ENCODE measurements at places on chromosomes 2 and 18.

DNA sequence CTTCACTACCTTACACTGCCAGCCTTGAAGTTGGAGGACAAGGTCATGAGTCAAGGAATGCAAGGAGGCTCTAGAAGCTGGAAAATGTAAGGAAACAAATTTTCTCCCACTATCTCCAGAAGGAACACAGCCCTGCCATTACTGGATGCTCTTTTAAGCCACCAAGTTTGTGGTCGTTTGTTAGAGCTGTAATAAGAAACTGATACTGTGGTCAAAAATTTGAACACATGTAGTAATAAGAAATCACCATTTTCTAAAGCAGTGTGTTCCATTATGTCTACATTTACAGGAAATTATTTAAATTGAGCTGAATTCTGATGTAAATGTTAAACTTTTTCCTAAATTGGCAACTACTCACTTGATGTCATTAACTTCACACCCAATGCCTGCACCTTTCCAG lies 729.0 kb downstream of the KCNJ3 start:
- no peak for DNase-seq

GRCh38 chr2:58291726-58292438 lies 50.8 kb upstream of the FANCL start:
- no peak for DNase-seq

GRCh38 chr2:157747695-157748370 lies 119.2 kb upstream of the ACVR1C start:
- peak; percentile 18 for DNase-seq

- no peak for DNase-seq
Observed at GRCh38 chr2:61969376-61969775, 63.9 kb downstream of the COMMD1 start.

- DNase-seq = no peak
Observed at GRCh38 chr18:78496079-78496478, 483.5 kb upstream of the SALL3 start.

- DNase-seq = no peak
Observed at GRCh38 chr2:114609801-114610200, 167.4 kb downstream of the DPP10 start.

- no peak for DNase-seq
Observed at GRCh38 chr2:241803387-241804325, 5.3 kb upstream of the NEU4 start.

DNA sequence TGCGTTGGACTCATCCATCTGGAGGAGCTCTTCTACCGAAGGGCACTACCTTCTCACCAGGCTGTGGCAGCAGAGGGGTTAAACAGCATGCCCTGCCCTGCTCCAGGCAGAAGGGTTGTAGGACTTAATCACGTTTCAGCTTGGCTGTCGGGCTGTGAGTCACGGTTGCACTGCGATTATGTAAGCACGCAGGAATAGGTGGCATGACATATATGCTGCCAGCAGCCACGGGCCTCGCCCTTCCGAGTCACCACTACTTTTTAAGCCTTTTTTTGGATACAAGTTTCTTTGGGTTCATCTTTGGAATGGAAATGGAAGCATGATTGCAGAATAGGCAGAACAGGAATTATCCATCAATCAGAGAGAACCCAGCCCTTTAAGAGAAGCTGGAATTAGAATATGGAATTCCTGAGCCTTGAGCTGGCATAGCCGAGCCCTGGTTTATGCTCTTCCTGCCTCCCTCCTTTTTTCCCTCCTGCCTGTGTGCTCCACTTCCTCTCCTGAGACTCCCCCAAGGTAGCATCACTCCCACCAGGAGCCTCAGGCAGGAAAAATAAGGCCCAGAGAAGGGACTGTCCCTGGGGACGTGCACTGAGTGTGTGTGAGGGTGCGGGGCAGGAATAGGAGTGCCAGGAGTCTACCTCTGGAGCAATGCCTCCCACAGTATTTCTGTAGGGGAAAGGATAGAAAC lies 86.8 kb downstream of the SEMA4F start:
- DNase-seq = peak; percentile 88

- DNase-seq = no peak
Observed at GRCh38 chr2:146777181-146777580, 1067.6 kb upstream of the ACVR2A start.

DNA sequence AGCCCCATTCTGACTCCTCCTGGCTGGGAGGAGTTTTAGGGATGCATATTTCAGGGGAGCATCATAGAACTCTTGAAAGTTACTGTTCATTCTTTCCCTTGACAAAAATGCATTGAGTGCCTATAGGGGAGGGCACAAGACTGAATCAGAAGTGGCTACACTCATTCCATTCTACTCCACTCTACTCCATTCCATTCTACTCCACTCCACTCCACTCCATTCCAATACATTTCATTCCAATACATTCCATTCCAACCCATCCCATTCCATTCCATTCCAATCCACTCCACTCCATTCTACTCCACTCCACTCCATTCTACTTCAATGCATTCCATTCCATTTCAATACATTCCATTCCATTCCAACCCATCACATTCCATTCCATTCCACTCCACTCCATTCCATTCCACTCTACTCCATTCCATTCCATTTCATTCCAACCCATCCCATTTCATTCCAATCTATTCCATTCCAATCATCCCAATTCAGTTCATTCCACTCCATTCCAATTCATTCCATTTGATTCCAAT lies 110.8 kb downstream of the LOXHD1 start:
- DNase-seq = peak; percentile 75

- DNase-seq = peak; percentile 65
Observed at GRCh38 chr2:104804148-104804890, 49.6 kb upstream of the POU3F3 start.

DNA sequence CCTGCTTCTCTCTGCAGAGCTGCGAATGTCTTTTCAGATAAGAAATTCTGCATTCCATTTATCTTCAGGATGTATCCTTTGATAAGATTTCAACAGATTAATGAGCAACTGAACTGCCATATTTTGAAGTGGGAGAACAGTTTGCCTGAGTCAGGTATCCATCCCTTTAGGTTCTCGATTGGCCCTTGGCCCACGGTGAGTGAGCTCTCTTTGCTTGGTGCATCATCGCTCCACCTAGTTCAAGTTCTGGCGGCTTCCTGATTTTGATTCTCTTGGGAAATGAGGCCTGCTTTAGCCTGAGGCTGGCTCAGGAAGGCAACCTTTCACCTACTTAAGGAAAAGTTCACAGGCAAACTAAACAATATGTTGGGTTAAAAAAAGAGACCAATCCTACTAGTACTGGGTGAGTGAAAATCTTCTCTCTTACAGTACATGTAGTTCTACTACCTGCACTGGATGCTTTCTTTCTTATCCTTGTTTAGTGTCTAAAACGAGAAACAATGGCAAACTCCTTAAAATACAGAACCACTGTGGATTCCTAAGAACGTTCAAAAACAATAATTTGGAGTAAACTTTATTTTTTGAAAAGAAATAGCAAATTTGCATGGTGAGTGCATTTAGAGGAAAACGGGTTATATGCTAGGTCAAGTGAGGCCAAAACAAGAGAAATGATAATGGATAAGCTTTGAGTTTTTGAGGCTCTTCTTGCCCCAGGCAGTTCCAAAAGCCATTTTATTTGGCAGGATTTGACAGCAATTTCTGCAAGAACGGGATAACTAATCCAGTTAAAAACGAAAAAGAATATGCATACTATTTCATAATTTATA lies 837 bp upstream of the ACSL3 start:
- DNase-seq = peak; percentile 91

DNA sequence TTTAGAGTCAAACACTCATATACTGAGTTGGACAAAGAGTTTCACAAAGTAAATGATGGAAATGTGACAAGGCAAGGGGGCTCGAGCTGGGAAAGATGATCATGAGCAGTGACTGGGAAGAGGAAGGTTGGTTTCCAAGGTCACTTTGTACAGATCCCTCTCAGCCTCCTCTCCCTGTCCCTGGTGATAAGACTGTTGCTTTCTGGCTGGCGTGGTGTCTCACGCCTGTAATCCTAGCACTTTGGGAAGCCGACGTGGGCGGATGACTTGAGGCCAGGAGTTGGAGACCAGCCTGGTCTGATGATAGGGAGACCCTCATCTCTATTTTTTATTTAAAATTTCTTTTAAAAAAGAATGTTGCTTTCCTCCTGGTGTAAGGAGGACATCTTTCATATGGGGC lies 86.6 kb upstream of the STPG4 start:
- DNase-seq = peak; percentile 65

DNA sequence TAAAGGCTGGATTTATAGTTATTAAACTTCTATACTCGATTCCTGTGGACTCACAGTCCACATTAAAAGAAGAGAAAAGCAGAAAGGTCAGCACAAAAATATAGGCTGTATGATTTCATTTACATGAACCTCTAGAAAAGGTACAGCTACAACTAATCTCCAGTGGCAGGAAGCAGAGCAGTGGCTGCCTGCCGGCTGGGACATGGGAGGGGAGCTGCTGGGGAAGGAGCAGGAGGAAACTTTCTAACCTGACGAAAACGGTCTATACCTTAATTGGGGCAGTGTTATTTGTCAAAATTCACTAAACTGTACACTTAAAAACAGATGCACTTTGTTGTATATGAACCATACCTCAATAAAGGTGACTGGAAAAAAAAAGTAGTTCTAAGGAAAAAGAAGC lies 26.7 kb downstream of the KCTD1 start:
- no peak for DNase-seq

GRCh38 chr2:239239607-239240413 lies 161.0 kb downstream of the HDAC4 start:
- DNase-seq = no peak

DNA sequence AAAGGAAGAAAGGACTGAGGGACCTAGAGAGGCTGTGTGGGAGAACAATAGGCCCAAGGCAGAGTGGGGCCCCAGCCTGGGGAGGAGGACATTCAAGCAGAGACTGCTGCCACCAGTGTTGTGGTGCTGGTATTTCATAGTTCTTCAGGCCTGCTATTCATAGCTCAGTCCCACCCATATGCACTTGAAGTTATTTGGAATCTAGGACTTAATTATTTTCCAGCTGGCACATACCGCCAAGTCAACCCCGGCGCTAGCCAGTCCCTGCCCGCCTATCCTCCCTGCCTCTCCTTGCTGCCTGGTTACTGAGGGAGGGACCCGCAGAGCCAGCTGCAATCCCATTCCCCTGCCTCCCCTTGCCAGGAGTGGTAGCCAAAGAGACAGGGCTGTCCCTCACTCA lies 141.2 kb downstream of the CABLES1 start:
- no peak for DNase-seq

All from mesendoderm (in vitro differentiated cells).